ENCODE measurements at places on chromosomes 4 and X.

- DNase-seq, result no peak
Observed at GRCh38 chr4:127149086-127149485, 483.7 kb upstream of the INTU start.

- DNase-seq, result no peak
Observed at GRCh38 chr4:156501962-156502361, 469.6 kb downstream of the PDGFC start.

DNA sequence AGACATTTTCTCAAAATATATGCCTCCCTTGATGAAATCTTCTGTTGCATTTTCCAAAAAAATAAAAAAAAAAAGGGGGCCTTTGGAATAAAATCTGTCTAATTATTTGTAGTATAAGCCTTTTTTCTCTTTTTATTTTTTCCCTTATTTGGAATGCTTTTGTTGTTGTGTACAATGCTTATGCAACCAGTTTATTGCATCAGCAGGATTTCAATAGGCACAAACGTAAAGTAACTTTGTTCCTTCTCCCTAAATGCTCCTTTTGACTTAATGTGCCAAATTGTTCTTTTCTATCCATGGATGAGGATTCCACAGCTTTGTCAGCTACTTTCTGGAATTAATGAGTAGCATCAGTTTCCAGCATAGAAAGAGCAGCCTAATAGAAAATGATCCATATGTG is 59.6 kb upstream of the HPGD start:
- no peak for DNase-seq

GRCh38 chrX:35829501-35829900 is 31.4 kb downstream of the MAGEB16 start:
- DNase-seq, result no peak

- DNase-seq, result no peak
Observed at GRCh38 chr4:26048950-26049349, 134.9 kb downstream of the SMIM20 start.
